ENCODE measurements at places on chromosomes 6 and 20. TPM values are rescaled to one million over a fixed set of nuclear protein-coding genes. Genes with fewer than 3 reads are reported as not detected.

GRCh38 chr6:5461365-5461764 lies 200.1 kb downstream of the FARS2 start:
- DNase-seq = no peak
- H3K27me3 ChIP-seq = no peaks in the 10 kb centered on the region
- no peaks in the 10 kb centered on the region for H3K36me3 ChIP-seq
- H3K4me1 ChIP-seq = peaks cover 9% of the 10 kb centered on the region

DNA sequence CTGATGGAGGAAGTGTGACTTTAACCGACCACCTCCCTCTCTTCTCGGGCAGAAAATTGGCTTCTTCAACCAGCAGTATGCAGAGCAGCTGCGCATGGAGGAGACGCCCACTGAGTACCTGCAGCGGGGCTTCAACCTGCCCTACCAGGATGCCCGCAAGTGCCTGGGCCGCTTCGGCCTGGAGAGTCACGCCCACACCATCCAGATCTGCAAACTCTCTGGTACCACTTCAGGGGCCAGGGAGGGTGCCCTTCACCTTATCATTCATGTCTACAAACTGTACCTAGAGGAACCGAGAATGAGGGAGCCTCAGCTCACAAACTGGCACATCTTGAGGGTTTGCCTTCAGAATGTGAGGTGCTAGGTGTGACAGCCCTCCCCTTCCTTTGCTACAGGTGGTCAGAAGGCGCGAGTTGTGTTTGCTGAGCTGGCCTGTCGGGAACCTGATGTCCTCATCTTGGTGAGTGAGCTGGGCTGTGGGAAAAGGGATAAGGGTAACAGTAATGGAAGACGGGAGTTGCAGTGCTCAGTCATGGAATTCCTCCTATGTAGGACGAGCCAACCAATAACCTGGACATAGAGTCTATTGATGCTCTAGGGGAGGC lies 18.6 kb downstream of the ABCF1 start:
- peaks cover 79% of the 10 kb centered on the region for H3K36me3 ChIP-seq
- no peak overlapping the region for H3K4me3 ChIP-seq
- H3K27ac ChIP-seq = no peak overlapping the region

RCAN2 gene
- total RNA-seq = 2.0 TPM

DNA sequence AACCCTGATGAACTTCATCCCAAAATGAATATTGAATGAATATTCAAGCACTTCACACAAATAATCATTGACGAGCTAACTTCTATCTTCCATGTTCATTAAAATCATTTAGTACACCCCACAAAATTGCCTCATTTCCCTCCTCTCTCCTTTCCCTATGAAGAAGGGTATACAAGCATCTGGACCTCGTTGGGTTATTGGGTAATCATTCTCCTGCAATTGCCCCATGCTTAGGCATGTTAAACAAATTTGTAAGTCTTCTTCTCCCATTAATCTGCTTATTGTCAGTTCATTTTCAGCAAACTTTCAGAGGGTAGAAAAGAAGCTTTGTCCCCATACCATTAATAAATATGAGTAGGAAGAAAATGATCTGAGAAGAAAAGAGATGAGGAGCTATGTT lies 27.6 kb downstream of the PRKN start:
- DNase-seq = no peak
- H3K4me1 ChIP-seq = no peaks in the 10 kb centered on the region
- no peak overlapping the region for H3K27ac ChIP-seq
- H3K36me3 ChIP-seq = no peaks in the 10 kb centered on the region

DNA sequence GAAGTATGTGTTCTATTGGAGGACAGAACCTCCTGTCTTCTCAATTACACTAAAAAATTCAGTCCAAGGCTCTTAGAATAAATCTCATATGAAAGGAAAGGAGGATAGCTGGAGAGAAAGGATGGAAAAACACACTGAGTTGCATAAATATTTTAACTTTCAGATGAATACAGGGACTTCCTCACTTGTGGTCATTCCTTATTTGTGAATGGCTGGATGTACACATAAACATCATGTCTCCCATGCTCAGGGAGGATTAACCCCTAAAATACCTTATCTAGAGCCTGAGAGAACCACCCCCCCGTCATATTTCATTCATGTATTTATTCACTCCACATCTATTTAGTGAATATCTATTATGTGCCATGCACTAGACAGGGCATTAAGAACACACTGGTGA lies 217.6 kb upstream of the CITED2 start:
- no peak overlapping the region for H3K27ac ChIP-seq
- no peaks in the 10 kb centered on the region for H3K4me1 ChIP-seq
- no peak overlapping the region for H3K4me3 ChIP-seq
- H3K27me3 ChIP-seq = no peaks in the 10 kb centered on the region
- DNase-seq = no peak

PLTP gene
- 146 TPM for total RNA-seq

DNA sequence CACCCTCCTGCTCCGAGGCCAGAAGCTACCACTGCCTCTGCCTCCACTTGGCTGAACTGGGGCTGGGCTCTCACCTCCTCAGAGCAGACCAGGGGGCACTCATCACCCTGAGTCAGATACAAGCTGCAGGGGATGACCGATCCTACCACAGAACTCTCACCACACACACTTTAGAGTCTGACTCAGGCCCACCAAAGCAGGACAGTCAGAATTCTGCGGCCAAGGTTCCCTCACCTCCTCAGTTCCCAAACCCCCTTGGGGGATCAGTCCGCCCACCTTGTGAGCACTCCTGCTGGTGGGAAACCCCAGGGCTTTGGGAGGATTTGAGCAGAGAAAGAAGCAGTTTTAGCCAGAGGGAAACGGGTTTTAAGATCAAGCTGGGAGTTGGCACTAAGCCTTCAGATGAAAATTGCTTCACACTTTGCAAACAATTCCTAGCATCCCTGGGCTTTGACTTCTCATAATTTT lies 587.8 kb upstream of the JAG1 start:
- H3K4me1 ChIP-seq = no peaks in the 10 kb centered on the region

DNA sequence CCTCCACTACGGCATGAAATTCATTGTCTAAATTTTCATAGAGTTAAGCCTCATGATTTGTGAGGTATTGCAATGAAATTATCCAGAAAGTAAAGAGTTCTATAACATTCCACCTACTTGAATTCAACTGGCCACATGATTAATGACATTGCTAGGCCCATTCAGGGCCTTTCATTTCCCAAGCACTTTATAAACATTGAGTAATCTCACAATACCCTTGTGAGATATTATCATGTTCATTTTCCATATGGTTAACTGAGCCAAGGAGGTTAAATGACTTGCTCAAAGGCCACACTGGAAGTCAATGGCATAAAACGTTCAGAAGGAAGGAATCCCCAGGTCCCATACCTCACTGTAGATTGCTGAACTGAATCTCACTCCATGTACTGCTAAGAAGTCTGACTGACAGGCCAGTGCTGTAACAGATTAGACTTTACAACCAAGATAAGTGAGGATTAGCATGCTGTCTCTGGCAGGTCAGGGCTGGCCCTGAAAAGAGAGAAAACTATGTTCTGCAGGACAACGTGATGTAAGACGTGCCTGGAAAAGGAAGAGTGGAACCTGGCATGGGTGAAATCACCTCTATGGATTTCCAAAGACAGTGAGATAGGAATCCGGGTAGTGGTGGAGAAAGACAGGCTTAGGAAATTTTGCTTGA lies 75.9 kb upstream of the SPACA1 start:
- no peak overlapping the region for H3K27ac ChIP-seq
- no peak overlapping the region for H3K4me3 ChIP-seq
- H3K36me3 ChIP-seq = no peaks in the 10 kb centered on the region
- no peaks in the 10 kb centered on the region for H3K4me1 ChIP-seq
- H3K27me3 ChIP-seq = peaks cover 3% of the 10 kb centered on the region
- DNase-seq = no peak

DNA sequence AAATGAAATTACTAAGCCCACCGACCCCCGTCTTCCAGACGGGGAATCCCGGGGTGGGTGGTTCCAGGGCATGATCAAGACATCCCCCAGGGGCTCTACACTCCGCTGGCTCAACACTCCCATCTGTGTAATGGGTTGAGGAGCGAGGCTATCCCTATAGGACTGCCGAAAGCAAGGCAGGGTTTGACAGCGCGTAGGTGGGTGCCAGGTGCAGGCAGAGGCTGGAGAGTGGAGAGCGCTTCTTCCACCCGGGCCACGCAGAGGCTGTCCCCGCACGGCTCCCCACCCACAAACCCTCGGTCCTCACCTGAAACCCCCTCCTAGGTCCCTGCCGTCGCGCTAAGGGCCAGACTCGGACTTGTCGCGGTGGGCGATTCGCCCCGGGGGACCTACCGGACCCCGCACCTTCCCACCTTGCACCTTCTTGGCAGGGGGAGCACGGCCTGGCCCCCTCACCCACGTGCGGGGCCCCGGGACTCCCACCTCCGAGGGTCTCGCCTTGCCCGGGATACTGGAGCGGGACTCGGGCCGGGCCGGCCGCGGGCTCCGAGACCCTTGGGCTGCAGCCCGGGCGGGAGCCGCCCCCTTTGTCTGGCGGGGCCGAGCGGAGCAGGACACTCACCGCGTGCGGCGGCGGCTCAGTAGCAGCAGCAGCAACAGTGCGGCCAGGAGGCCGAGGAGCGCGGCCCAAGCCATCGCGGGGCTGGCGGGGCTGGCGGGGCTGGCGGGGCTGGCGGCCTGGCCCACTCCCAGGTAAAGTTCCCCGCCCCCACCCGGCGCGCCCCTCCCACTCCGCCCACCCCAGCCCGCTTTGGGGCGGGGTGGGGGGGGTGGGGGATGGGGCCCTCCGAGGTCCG lies at the start of gene PTGIS:
PTGIS (minus strand) TSS at position 717 of the 857 bp plus-strand sequence; CDS start at position 696, 21 bp downstream.
- H3K27me3 ChIP-seq = peaks cover 72% of the 10 kb centered on the region
- no peak within 1 kb of the TSS for H3K27ac ChIP-seq
- no peaks in the 10 kb centered on the region for H3K36me3 ChIP-seq
- DNase-seq = no peak
- no peaks in the 10 kb centered on the region for H3K4me1 ChIP-seq
- peak within 1 kb of the TSS; percentile 1 for H3K4me3 ChIP-seq

MOG gene
- not detected for total RNA-seq

DNA sequence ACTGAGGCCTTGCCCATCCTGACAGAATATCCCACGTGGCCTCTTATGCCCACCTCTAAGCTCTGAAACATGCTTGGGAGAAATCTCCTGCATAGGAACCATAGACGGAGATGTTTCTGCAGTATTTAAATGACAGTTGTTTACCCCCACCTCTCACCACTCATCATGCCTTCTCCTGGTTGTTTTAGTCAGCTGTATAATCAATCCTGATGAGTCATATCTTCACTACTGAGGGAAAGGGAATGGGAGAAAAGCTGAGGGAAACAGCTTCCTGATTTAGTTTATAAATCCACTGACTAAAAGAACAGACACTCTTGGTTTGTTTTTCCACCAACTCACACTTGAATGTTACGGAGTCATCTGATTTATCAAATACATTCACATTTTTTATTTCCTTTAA lies 113.2 kb upstream of the TENT5A start:
- DNase-seq = no peak
- H3K4me1 ChIP-seq = no peaks in the 10 kb centered on the region
- H3K4me3 ChIP-seq = no peak overlapping the region
- H3K27me3 ChIP-seq = no peaks in the 10 kb centered on the region
- no peaks in the 10 kb centered on the region for H3K36me3 ChIP-seq

GRCh38 chr20:20498076-20498861 lies 130.4 kb downstream of the INSM1 start:
- H3K27ac ChIP-seq = no peak overlapping the region
- H3K4me3 ChIP-seq = no peak overlapping the region
- no peak for DNase-seq
- peaks cover 18% of the 10 kb centered on the region for H3K4me1 ChIP-seq
- H3K27me3 ChIP-seq = no peaks in the 10 kb centered on the region

EGFL8 gene
- total RNA-seq = 10.5 TPM

APOBEC2 gene
- 12.0 TPM for total RNA-seq

DNA sequence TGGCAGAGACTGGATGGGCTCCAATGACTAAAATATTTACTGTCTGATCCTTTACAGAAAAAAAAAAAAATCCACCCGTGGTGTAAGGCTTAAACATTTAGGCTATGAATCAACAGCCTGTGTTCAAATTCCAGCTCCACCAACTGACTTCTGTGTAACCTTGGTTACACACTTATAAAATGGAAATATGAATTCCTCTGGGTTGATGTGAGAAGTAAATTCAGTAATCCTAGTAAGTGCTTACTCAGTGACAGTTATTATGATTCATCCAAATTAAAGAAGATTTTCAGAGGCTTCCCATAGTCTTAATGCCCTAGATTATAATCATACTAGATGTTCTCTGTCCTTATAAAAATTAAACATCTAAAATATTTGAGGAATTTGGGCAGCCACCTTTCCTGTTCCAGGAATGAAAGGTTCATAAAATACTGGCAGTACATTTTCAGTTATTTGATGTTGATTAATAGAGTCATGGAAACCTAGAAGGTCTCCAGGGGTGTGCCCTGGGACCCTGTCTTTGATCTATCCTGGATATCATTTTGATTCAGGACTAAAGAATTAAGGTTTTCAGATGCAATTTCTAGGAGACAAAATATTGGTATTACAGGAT lies 180.3 kb upstream of the ZNF217 start:
- H3K27ac ChIP-seq = no peak overlapping the region
- no peaks in the 10 kb centered on the region for H3K4me1 ChIP-seq
- DNase-seq = no peak
- H3K36me3 ChIP-seq = no peaks in the 10 kb centered on the region
- H3K27me3 ChIP-seq = no peaks in the 10 kb centered on the region
